ENCODE measurements at places on chromosomes 13 and 19. TPM values are rescaled to one million over a fixed set of nuclear protein-coding genes. Genes with fewer than 3 reads are reported as not detected.

DNA sequence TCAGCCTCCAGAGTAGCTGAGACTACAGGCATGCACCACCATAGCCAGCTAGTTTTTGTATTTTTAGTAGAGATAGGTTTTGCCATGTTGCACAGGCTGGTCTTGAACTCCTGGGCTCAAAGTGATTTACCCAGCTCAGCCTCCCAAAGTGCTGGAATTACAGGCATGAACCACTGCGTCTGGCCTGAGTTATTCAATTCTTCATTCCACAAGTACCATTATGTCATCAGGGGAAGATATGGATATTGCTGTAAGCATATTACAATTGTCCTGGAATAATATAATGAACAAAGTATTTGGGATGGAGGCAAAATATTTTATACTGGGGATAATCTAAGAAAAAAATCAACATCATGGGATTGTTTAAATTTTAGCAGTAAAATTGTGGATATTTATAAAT lies 646.0 kb upstream of the SLITRK6 start:
- no peak for DNase-seq

DNA sequence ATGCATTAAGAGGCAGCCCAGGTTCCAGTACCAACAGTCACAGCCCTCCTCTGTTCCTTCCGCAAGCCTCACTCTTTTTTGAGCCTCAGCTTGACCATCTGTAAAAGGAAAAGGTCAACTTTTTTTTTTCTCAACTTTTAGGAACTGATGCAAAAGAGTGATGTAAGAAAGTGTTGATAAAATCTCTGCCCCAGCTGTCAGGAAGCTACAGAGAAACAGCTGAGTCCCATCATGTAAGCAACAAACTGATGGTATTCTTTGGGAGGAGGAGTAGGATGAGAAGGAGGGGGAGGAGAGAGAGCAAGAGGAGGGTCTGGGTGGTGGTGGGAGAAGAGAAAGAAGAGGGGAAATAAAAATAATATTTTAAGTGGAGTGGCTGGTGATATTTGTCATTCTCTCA lies 233.9 kb upstream of the TSHZ3 start:
- DNase-seq: no peak

GRCh38 chr13:49655906-49656305 lies 27.6 kb downstream of the ARL11 start:
- peak; percentile 53 for DNase-seq

Gene HIPK4
- not detected for total RNA-seq

Gene GPX4
- total RNA-seq: 224 TPM

Gene PRSS57
- total RNA-seq: not detected

Gene CABP5
- total RNA-seq: not detected

Measured in HFFc6 (cell line).